HS-5 (cell line): ENCODE measurements at places on chromosomes 5 and 9.

DNA sequence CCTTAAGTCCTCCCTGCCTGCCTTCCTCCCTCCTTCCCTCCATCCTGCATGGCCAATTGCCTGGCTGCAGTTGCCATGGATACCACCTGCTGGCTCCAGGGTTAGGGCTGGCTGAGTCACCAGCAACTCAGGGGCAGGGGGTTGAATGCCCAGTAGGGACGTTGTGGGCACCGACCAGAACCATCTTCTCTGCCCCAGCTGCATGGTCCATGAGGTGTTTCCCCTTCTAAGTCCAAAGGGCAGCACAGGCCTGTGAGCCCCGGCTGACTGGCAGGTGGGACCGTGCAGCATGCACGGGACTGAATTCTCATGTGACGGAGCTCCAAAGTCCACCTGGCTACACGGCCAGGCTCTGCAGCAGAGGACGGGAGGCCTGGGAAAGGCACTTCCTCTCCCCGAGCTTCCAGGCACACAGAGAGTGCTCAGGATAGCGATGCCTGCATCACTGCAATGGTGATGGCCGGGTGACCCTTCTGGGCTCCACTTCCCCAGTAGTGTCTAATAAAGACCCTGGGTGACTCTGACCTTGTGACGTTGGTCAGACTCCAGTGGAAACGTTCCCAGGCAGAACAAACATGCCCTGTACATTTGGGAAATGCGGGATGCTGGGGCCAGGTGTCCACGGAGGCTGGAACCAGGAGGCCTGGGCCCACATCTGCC is 5.7 kb downstream of the ASS1 start:
- DNase-seq: no peak

GRCh38 chr9:35905912-35906679 is at the start of gene HRCT1:
Gene HRCT1, plus strand, starts transcription at chr9:35906202. Its CDS starts 86 bp downstream, at chr9:35906288.
- DNase-seq: peak; percentile 76

DNA sequence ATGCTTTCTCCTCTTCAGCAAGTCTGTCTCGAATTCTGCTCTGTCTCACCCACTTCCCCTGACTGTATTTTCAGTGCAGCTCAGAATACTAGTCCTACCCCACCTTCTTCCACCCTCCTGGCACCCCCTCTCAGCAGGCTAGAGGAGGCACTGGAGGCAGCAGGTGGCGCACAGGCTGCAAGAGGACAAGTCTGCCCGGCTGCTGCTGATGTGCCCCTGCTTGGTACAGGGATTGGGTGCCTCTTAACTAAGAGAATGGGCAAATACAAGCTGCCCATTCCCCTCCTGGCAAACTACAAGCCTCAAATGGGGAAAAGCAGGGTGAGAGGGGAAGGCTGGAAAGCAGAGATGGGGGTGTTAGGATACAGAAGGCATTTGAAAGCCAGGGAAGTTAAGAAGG is 5.1 kb downstream of the TLN1 start:
- no peak for DNase-seq

DNA sequence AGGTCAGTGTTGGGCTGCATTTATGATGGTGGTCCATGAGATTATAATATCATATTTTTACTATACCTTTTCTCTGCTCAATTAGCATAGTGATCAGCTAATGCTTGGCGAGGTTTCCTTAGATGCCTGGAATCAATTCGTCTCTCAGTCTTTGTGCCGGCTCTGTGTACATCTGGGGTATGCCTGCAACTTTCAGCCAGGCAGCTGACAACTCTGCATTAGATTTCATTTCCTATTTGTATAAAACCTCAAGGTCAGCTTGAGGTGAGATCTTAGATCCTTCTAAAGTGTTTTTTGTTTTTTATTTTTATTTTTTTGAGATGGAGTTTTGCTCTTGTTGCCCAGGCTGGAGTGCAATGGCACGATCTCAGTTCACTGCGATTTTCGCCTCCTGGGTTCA is 86.8 kb downstream of the MELK start:
- no peak for DNase-seq

DNA sequence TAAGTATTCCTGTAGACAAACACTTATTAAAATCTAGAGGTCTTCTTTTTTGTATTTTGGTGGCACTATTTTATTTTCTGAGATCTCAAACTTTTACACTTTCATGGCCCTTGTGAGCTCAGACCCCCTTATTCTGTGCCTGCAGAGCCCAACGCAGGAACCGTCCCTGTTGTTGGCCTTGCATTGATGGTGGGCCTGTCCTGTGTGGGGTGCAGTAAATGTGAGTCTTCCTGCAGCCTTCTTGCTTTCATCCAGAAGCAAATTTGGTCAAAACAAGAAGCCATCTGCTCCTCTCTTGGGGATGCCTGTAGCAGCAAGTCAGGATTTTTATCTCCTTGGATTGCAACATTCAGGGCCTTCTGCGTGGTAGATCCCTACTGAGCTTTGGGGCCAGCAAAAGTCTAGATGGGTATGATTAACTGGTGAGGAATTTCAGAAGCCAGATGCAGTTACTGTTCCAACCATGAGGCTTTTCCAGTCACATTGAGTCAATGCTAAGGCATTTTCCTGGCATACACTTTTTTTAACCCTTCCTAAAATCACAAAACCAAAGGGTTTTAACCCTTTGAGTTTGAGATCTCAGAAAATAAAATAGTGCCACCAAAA is 31.7 kb downstream of the BASP1 start:
- peak; percentile 99 for DNase-seq

GRCh38 chr5:178486239-178486641 is 104.0 kb downstream of the COL23A1 start:
- no peak for DNase-seq

DNA sequence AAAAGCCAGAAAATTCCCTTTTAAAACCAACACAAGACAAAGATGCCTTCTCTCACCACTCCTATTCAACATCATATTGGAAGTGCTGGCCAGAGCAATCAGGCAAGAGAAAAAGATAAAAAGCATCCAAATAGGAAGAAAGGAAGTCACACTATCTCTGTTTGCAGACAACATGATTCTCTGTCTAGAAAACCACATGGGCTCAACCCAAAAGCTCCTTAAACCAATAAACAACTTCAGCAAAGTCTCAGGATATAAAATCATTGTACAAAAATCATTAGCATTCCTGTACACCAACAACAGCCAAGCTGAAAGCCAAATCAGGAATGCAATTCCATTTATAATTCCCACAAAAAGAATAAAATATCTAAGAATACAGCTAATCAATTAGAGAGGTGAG is 112.0 kb downstream of the ADAMTSL1 start:
- no peak for DNase-seq

GRCh38 chr9:121071756-121072421 is 2.9 kb upstream of the CNTRL start:
- DNase-seq: peak; percentile 49

DNA sequence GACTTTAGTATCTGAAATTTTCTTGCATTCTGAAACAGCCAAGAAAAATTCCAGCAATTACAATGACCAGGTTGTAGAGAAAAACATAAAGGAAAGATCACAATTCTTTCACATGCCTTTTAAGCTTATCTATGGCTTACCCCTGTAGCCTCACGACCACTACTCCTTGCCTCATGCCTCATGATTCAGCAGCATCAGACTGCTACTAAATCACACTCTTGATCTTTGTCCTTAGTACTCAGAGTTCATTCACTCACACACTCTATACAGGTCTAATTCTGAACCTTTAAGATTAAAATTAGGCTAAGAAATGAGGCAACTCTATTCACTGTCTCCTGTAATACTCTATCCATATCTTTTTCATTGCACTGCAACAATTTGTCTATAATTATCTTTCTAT is 415.1 kb downstream of the MLLT3 start:
- no peak for DNase-seq

- DNase-seq: no peak
Measured at GRCh38 chr5:79886925-79887655, 104.0 kb downstream of the MTX3 start.

DNA sequence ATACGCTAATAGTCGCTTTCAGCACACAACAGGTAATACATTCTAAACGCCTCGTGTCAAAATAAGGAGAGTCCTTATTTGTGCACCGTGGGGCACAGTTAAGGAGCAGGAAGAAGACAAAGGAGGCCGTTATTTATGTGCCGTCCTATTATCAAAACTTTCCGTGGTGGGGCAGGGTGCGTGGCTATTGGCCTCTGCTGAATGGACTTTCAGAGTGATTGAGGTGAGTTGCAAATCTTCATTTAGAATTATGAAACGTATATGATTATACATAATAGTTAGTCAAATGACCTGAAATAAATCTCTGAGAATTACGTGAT is 833 bp downstream of the C5orf24 start:
- DNase-seq: no peak
